Common myeloid progenitor, CD34-positive (primary cell): ENCODE measurements at places on chromosomes 3 and 15.
A peak's percentile ranks its signal among the peaks of the same experiment; 100 is the strongest.

GRCh38 chr15:52005748-52006701 lies 13.0 kb upstream of the MAPK6 start:
- DNase-seq: no peak

GRCh38 chr3:110341047-110341446 lies 730.6 kb upstream of the NECTIN3 start:
- DNase-seq: no peak

GRCh38 chr3:48989126-48989795 lies 780 bp upstream of the P4HTM start:
- no peak for DNase-seq

GRCh38 chr15:48144889-48145288 lies 24.1 kb downstream of the SLC24A5 start:
- DNase-seq: peak; percentile 20

GRCh38 chr3:64000453-64001055 lies 22.7 kb downstream of the PSMD6 start:
- no peak for DNase-seq

- peak; percentile 48 for DNase-seq
Observed at GRCh38 chr3:98812851-98813374, 49.8 kb downstream of the ST3GAL6 start.

DNA sequence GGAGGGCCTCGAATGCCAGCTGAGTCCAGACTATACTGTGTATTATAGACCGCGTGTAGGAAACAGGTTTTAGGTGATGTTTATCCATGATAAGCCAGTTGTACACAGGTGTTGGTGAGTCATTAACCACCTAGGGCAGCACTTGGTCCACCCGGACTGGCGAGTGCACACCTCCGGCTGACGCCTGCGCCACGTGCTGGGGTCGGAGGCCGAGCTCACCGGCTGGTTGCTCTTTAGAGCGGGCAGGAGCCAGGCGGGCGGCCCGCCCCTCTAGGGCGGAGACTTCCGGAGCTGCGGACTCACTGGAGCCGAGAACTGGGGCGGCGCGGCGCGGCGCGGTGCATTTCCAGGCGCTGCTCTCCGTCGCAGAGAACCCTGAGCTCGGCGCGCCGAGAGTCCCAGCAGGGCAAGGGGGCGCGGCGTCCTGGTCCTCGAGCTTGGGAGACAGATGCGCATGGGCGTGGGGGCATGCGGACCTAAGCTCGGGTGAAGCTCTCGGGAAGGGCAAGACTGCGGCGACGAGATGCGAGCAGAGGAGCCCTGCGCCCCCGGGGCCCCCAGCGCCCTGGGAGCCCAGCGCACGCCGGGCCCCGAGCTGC lies at the start of gene ESYT3:
Gene ESYT3 (plus strand): TSS at position 341 of the 599 bp plus-strand sequence. CDS start 183 bp downstream, at position 524.
- DNase-seq: peak; percentile 69

DNA sequence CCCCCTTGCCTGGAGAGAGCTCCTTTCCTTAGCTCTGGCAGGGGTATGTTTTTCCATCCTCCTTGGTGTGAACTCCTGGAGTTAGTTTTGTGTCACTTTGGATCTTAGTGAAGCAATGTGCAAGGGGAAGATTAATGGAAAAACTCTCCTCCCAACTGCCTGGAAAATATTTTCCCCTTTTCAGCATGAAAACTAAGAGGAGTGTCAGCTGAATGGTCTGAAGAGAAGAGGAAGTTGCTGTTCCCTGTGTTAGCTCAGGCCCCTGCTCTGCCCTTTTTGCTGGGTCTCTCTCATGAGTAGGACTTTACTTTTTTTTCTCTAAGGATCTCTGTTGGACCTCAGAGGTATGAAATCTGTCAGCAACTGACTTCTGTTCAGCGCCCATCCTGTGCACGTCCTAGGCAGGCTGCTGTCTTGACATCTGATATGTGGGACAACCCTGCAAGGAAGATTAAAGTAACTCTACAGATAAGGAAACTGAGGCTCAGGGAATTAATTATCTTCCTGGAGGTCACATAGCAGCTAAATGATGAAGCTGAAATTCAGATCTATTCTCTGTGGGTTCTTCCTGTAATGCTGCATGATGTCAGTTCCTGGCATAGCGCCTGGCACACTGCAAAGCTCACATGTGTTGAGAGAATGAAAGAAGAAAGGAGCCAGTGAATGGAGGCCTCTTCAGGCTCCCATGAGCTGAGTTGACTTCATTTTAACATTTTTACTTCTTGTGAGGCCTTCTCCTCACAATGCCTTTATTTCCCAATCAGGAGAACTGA lies 109.7 kb upstream of the GALNT15 start:
- DNase-seq: peak; percentile 71

DNA sequence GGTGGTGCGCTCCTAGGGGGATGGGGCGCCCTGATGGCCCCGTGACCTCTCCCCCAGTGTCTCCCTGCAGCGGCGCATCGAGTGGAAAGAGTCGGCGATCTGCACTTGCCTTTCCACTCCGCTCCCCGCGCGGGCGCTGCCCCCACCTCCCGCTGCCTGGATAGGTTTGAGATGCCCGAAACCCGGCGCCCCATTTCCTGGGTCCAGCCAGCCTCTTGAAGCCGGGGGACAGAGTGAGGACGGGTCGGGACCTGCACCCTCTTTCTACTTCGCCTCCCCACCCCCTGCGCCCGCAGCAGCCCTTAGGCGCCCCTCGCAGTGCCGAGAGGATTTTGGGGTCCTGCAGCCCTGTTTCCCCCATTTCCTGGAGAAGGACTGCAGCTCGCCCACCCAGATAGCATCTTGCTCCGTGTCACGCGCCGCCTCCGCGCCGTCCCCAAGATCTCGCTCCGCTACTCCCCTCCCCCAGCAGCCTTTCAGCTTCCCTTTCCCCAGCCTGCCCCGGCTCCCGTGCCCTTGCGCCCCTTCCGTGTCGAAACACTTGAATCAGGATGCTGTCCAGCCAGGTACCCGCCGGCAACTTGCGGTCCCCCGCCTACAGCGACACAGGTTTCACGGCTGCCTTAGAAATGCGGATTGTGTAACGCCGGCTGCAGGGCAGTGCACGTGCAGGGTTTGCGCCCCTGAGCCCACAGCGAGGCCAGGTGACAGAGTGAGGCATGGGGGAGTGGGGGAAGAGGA lies 519 bp downstream of the ABHD6 start:
- DNase-seq: peak; percentile 78

GRCh38 chr3:112377568-112378071 lies 44.7 kb downstream of the CD200 start:
- no peak for DNase-seq

GRCh38 chr3:120438216-120438615 lies 12.6 kb downstream of the FSTL1 start:
- no peak for DNase-seq

DNA sequence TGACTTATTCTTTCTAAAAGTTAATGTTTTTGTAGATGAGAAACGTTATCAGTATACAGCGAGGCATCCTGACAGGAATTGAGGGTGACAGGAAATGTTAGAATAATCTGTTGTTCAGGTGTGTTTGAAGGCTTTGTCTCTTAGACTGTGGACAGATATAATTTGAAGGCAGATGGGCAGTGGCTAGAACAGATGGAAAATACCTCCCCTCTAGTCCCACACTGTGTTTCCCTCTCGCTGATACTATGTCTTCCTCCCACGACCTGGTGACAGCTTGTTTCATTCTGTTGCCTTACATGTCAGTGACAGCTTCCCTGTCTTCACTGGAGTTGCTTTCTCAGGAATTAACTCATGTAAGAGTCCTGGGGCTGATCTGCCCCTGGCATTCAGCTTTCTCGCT lies 125.3 kb downstream of the MYRIP start:
- DNase-seq: no peak

- DNase-seq: no peak
Observed at GRCh38 chr3:138457863-138458735, 23.7 kb downstream of the ESYT3 start.

GRCh38 chr3:179882292-179882691 lies 154.4 kb downstream of the PEX5L start:
- DNase-seq: no peak
